ENCODE measurements at places on chromosomes 6 and 20.

DNA sequence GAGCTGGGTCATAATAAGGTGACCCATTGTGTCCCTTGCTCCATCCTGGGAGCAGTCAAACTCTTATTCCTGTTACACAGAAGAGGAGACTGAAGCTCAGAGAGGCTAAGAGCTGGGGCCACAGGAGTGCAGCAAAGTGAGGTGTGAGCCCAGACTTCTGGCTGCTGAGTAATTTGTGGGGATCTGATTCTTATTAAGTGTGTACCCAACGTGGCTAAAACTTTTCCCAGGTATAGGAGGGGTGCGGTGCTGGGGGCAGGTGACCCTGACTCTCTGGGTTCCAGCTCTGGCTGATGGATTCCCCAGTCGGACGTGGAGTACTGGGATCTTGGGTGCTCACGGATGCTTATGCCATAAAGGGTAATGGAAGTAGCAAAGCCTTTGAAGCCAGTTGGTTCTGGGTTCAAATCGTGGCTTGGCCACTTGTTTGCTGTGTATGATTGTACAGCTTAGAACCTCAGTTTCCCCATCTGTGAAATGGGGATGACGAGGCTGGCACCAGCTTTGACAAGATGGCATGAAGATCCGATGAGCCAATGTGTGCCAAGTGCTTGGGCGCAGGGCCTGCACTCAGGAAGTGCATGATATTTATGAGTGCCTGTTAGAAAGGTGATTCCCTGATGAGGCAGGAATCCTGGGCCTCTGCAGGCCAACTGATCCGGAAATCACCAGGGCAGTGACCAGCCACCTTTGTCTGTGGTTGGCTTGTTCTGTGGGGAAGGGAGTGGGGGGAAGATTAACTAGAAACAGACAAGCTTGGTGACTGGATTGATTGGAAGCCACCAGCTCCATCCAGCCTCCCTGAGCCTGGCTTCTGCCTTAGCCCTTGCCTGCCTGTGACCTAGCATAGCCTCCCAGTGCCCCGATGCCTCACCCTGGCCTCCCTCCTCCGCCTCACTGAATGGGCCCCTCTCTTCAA lies 6.0 kb downstream of the SRC start:
- H3K4me3 ChIP-seq, result no peak overlapping the region
- H3K4me1 ChIP-seq, result no peaks in the 10 kb centered on the region

GRCh38 chr6:5453546-5453945 lies 192.2 kb downstream of the FARS2 start:
- H3K27ac ChIP-seq, result no peak overlapping the region
- H3K36me3 ChIP-seq, result no peaks in the 10 kb centered on the region
- no peaks in the 10 kb centered on the region for H3K27me3 ChIP-seq
- DNase-seq, result no peak

- no peak overlapping the region for H3K4me3 ChIP-seq
- peaks cover 23% of the 10 kb centered on the region for H3K4me1 ChIP-seq
- peak; percentile 22 for DNase-seq
- H3K27me3 ChIP-seq, result no peaks in the 10 kb centered on the region
- H3K36me3 ChIP-seq, result peaks cover 14% of the 10 kb centered on the region
Observed at GRCh38 chr20:25042531-25043498, 15.1 kb downstream of the ACSS1 start.

GRCh38 chr20:24108581-24108980 lies 120.0 kb upstream of the GGTLC1 start:
- H3K27ac ChIP-seq, result no peak overlapping the region
- no peaks in the 10 kb centered on the region for H3K27me3 ChIP-seq
- no peak for DNase-seq
- H3K4me1 ChIP-seq, result no peaks in the 10 kb centered on the region

DNA sequence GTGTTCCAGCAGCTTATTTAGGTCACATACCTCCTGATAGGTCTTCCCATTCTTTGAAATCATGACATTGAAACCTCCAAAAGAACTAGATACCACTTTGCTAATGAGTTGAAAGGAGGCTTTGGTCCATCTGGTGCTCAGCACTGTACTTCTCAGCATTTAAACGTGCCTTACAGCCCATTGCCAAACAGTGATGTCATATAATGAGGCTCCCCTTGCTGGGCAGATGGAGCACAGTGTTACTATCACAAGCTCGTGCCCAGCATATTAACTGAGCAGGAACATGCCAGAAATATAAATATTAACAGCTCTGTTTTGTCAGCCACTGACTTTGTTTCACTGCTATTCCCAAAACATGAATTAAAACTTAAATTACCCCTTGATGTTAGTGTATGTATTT lies 25.5 kb upstream of the MAPK13 start:
- no peak overlapping the region for H3K4me3 ChIP-seq
- no peaks in the 10 kb centered on the region for H3K27me3 ChIP-seq
- H3K27ac ChIP-seq, result no peak overlapping the region

- H3K27ac ChIP-seq, result no peak overlapping the region
- H3K4me3 ChIP-seq, result no peak overlapping the region
Observed at GRCh38 chr6:110703010-110703905, 112.0 kb downstream of the CDK19 start.

DNA sequence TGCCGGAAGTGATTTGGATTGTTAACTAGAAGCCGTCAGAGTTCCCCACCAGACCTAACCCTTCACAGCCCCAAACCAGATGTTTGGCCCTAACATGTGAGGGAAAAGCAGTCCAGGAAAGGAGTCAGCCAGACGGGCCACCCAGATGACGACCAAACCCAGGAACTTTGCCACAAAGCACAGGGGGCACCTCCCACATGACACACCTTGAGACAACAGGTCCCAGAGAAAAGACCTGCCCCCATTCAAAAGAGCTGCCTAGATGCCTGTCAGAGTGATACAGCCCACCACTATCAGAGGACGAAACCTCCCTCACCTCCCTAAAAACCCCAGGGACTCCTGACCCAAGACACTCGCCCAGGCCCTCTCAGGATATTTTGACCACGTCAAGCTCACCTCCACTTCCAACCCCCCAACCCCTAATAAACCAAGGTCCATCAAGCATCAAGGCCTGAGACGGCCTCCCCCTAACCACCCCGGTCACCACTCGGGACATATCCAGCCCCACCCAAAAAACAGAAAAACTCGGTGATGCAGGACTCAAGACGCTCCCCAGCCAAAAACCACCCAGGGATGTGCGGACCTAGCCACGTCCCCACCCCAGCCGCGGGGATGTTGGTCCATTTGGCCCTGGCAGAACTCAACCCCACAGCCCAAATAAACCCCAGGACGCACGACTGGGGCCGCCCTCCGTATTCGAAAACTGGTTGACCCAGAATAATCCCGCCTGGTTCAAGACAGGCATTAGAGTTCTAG lies 662 bp downstream of the ZNF343 start:
- peaks cover 18% of the 10 kb centered on the region for H3K4me1 ChIP-seq
- H3K36me3 ChIP-seq, result no peaks in the 10 kb centered on the region
- no peaks in the 10 kb centered on the region for H3K27me3 ChIP-seq
- H3K4me3 ChIP-seq, result peak overlapping the region; percentile 74

GRCh38 chr6:132218059-132218696 lies 183.1 kb downstream of the MOXD1 start:
- H3K27ac ChIP-seq, result no peak overlapping the region
- H3K4me1 ChIP-seq, result no peaks in the 10 kb centered on the region
- no peaks in the 10 kb centered on the region for H3K36me3 ChIP-seq
- no peak for DNase-seq
- H3K27me3 ChIP-seq, result no peaks in the 10 kb centered on the region
- no peak overlapping the region for H3K4me3 ChIP-seq

DNA sequence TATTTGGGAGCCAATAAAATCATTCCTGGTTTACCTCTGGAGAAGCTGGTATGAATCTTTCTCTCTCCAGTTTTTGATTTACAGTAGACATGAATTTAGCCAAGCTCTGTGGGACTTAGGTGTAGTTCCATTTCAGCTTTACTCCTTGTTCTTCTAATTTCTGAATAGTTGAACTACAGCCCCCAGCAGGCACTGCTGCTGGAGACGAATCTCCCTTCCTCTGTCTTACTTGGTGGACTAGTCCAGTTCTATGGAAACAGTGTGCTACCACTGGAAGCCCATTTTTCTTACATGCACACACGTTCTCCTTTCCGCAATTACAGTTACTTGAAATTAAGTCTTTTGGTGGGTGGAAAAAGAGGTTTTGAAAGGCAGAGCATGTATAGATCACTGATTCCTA lies 42.3 kb downstream of the RALGAPB start:
- H3K36me3 ChIP-seq, result peaks cover 38% of the 10 kb centered on the region
- no peaks in the 10 kb centered on the region for H3K27me3 ChIP-seq
- DNase-seq, result no peak
- no peaks in the 10 kb centered on the region for H3K4me1 ChIP-seq
- H3K4me3 ChIP-seq, result no peak overlapping the region

DNA sequence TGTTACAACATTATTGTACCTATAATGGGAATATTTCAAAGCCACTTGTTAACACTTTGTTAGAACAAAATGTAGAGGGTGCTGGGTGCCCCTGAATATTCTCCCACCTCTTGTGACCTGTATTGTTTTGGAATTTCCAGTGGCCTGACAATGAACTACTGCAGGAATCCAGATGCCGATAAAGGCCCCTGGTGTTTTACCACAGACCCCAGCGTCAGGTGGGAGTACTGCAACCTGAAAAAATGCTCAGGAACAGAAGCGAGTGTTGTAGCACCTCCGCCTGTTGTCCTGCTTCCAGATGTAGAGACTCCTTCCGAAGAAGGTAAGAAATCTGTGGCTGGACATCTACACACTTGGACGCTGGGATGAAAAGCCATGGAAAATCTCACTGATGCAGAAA lies 28.9 kb downstream of the PLG start:
- H3K27me3 ChIP-seq, result no peaks in the 10 kb centered on the region
- H3K36me3 ChIP-seq, result no peaks in the 10 kb centered on the region
- H3K4me1 ChIP-seq, result no peaks in the 10 kb centered on the region
- H3K27ac ChIP-seq, result no peak overlapping the region
- H3K4me3 ChIP-seq, result no peak overlapping the region

DNA sequence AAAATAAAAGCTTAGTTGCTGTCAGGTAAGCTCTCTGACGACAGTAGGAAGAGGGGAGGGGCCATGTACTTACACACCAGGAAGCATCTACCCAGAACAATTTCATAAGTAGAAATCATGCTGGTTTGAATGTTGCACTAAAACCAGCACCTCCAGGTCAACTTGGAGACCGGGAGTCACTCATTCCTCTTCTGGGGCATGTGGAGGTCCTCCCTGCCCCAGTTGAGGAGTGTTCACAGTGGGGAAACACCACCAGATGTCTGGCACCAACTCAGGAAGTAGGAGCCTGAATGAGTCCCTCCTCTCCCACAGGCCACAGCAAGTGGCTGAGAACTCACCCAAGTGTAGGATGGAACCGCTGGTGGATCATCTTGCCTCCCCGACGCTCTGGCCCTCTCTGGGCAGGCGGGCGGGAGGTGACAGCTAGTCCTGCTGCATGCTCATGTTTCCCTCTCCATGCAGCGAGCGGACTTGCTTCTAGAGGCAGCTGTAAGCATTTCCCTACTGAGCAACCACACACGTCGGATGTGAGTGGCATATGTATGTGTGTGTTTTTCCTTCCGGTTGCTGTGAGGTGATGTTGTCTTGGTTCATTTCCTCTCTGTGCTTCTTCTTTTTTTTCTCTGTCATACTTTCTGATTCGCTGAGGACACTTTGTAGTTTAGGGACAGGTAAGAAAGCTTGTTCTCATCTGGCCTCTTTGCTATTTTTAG lies 149.5 kb upstream of the NEDD9 start:
- H3K4me3 ChIP-seq, result peak overlapping the region; percentile 56
- H3K27ac ChIP-seq, result peak overlapping the region; percentile 84
- peaks cover 27% of the 10 kb centered on the region for H3K4me1 ChIP-seq
- H3K36me3 ChIP-seq, result no peaks in the 10 kb centered on the region

- no peak overlapping the region for H3K4me3 ChIP-seq
- H3K4me1 ChIP-seq, result no peaks in the 10 kb centered on the region
- no peak for DNase-seq
- H3K27ac ChIP-seq, result no peak overlapping the region
Observed at GRCh38 chr6:89287351-89288028, 27.6 kb downstream of the GABRR2 start.

GRCh38 chr6:107711412-107712236 lies 112.5 kb downstream of the SCML4 start:
- peaks cover 14% of the 10 kb centered on the region for H3K36me3 ChIP-seq
- H3K4me1 ChIP-seq, result peaks cover 42% of the 10 kb centered on the region
- DNase-seq, result no peak

GRCh38 chr6:11432713-11433450 lies 104.7 kb upstream of the TMEM170B start:
- H3K4me3 ChIP-seq, result no peak overlapping the region
- no peaks in the 10 kb centered on the region for H3K27me3 ChIP-seq
- H3K36me3 ChIP-seq, result no peaks in the 10 kb centered on the region
- DNase-seq, result no peak
- no peak overlapping the region for H3K27ac ChIP-seq

DNA sequence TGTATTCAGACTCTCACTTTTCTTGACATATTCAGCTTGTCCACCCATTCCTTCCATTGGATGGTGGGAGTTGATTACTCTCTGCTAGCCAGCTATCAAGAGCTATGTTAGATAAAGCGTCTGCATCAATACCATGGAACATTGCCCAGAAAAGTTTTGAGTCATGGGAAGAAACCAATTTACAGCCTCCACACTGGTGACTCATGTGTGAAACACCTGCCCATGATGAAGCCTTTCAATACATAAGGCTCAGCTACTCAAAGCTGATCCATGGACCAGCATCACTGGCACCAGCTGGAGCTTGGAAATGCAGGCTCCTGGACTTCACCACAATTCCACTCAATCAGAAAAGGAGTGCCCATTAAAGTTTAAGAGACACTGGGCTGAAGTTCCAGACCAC lies 16.1 kb downstream of the PLA2G7 start:
- no peak overlapping the region for H3K27ac ChIP-seq
- no peaks in the 10 kb centered on the region for H3K27me3 ChIP-seq
- no peak overlapping the region for H3K4me3 ChIP-seq
- no peaks in the 10 kb centered on the region for H3K36me3 ChIP-seq

DNA sequence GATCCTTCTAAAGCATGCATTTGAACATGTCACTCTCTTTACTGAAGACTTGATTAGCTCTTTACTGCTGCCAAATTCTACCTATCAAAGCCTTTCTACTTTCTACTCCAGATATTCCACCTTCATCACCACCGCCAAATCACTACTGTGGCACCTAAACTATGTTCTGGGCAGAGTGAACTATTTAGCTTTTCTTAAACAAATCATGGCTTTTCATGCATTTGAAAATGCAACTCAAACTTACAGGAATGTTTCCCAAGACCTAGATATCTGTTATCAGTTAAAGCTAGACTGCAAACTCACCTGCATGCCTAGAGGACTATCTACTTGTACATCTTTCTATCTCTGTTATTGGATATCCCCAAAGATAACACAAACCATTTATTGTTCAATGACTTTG lies 109.3 kb downstream of the MAFB start:
- H3K4me1 ChIP-seq, result no peaks in the 10 kb centered on the region
- H3K36me3 ChIP-seq, result no peaks in the 10 kb centered on the region
- no peak overlapping the region for H3K4me3 ChIP-seq

- H3K4me3 ChIP-seq, result peak overlapping the region; percentile 17
- H3K27ac ChIP-seq, result peak overlapping the region; percentile 62
- no peaks in the 10 kb centered on the region for H3K36me3 ChIP-seq
- DNase-seq, result no peak
- no peaks in the 10 kb centered on the region for H3K27me3 ChIP-seq
- H3K4me1 ChIP-seq, result peaks cover 56% of the 10 kb centered on the region
Observed at GRCh38 chr6:107786709-107787588, 37.2 kb downstream of the SCML4 start.

GRCh38 chr6:45970326-45970725 lies 45.3 kb downstream of the CLIC5 start:
- H3K27me3 ChIP-seq, result no peaks in the 10 kb centered on the region
- DNase-seq, result no peak
- no peaks in the 10 kb centered on the region for H3K36me3 ChIP-seq

All from effector memory CD4-positive, alpha-beta T cell (primary cell).